ENCODE measurements at places on chromosomes 13 and 19.

DNA sequence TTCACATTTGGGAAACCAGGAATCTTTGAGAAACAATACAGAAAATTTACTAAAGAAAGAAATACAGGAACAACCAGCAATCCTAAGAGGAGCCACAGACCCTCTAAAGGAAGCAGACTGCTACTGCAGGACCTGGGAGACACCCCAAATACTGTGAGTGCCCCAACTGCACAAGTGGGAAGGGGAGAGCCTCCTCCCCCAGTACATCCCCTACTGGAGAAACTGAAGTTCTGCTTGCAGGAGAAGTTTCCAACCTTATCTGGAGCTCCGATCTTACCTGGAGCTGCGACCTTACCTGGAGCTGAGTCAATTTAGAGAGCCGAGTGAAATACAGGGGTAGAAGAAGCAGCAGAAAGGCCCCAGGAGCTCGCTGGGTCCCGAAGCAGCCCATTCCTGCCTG is 236.4 kb upstream of the SPRY2 start:
- DNase-seq: no peak

- no peak for DNase-seq
Observed at GRCh38 chr13:102698649-102698980, 3.8 kb upstream of the METTL21C start.

DNA sequence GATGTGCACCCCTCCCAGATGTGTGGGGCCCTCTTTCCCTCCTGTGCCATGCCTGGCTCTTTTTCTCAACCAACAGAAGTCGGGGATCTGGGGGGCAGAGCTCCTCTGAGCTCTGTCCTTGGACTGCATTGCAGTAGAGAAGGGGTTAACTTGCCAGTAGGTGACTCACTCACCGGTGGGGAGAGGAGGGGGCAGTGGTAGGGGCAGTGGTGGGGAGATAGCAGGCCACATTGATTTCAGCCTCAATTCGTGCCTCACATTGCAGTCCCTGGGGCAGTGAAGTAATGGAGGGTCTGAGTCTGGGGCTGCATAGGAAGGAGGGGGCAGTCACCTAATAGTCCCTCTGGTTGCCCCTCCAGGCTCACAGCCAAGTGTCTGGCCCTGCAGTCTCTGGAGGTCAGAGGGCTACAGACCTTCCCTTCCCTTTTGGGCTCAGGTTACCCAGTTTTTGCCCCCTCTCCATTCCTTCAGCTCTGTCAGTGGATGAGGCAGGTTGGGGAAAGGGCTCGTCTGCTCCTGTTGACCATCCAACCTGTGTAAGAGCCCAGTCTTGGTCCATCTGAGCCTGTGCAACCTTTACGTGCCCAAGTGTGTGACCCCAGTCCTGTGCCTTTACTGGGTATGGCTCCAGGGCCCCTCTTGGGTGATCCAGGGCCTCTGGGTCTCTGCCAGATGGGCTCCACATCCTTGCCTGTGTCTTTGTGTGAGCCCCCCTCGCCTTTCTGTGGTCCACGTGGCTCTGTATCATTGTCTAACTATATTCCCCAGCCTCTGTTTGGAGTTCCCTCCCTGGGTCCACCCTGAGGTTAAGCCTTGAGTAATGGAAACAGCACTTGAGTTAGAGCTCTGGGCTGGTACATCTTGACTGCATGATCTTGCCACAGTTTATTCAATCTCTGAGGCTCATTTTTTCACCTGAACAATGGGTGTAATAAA is 13.0 kb downstream of the CIC start:
- DNase-seq: peak; percentile 55

DNA sequence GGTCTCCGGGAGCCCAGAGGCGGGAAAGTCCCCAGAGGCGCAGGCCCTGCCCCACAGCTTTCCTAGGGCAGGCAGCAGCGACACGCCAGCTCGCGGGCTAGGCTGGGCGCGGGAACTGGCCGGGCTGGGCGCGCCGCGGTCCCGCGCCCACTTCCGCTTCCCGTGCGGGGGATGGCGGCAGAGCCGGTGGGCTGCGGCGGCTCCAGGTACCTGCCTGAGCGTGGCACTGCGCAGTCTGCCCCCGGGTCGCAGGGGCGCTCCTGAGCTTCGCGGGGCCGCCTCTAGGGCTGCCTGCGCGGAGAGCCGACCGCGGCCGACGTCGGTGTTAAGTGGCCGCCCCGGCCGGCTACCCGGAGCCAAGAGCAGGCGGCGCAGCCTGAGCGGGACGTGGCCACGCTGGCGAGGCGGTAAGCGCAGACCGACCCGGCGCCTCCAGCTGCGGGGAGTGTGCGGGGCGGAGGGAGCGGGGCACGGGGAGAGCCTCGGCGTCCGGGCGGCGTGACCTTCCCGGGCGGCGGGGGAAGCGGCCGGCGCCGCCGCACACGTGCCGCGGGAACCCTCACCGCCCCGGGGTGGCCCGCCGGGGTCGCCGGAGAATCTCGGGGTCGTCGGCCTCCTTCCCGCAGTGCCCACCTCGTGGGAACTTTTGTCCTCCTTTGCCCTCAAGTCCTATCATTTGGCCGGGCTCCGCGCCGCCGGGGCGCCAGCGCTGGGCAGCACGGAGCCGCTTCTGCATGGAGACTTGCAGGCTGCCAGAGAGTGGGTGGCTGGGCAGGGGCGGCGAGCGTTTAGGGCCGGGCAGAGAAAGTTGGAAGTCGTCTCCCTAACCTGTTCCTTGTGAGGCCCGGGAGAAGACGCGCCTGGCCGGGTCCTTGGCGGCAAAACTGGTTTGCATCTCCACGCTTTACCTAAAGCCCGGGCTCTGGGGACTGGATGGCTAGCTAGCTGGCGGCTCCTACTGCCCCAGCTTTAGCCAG is 31.4 kb upstream of the MPHOSPH8 start:
- DNase-seq: peak; percentile 66

DNA sequence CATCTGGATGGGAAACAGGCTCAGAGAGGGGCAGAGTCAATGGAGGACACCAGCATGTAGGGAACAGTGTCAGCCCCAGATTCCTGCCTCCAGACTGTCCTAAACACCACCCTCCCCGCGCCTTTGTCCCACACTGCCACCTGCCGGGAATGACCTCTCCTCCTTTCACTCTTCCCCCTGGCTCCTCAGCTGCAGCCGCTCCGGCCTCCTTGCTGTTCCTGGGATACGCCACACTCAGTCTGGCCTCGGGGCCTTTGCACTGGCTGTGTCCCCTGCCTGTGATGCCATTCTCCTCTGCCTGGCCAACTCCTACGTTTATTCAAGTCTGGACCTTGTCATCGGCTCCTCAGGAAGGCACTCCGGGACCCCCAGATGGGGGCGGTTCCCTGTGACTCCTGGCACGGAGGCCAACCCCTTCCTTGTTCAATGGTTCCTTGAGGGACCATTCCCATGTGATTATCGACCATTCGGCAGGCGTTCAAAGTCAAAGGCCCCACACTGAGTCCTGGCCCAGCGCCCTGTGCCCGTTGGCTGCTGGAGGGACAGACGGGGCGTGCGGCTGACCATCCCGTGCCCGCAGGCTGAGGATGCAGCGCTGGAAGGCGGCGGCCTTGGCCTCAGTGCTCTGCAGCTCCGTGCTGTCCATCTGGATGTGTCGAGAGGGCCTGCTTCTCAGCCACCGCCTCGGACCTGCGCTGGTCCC is 15.8 kb downstream of the FUT6 start:
- no peak for DNase-seq

DNA sequence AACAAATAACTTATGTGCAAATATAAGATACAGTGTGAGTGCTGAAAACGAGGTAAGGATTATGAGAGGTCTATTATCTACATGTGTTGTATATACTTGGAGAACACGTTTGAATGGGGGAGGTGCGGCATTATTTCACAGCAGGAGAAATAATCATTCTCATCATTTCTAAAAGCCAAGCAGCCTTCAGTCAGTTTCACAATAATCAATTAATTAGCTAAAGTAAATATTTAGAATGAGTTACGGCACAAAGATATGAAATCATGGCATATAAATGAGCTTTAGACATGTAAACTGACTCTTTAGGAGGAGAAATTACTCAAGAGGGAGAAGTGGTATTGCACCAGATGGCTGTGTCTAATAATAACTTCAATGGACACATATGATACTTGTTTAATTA is 366.6 kb downstream of the DNAJC15 start:
- peak; percentile 73 for DNase-seq

DNA sequence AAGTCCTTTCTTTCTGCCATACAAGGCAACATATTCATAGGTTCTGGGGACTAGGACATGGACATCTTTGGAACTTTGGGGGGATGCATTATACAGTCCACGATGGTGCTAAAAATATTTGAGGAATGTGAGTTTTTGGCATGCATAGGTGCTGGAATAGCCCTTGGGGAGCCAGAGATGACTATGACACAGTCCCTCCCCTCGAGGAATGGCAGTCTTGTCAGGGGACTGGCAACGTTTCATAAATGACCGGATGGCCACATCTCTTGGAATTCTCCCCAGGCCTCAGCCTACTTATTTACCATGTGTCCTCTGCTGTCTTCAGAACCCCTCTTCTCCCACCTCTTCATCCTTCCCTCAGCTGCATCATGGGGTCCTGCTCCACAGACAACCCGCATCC is 13.6 kb downstream of the MEIOSIN start:
- DNase-seq: no peak

- no peak for DNase-seq
Observed at GRCh38 chr19:41551212-41551610, 24.8 kb upstream of the CEACAM21 start.

DNA sequence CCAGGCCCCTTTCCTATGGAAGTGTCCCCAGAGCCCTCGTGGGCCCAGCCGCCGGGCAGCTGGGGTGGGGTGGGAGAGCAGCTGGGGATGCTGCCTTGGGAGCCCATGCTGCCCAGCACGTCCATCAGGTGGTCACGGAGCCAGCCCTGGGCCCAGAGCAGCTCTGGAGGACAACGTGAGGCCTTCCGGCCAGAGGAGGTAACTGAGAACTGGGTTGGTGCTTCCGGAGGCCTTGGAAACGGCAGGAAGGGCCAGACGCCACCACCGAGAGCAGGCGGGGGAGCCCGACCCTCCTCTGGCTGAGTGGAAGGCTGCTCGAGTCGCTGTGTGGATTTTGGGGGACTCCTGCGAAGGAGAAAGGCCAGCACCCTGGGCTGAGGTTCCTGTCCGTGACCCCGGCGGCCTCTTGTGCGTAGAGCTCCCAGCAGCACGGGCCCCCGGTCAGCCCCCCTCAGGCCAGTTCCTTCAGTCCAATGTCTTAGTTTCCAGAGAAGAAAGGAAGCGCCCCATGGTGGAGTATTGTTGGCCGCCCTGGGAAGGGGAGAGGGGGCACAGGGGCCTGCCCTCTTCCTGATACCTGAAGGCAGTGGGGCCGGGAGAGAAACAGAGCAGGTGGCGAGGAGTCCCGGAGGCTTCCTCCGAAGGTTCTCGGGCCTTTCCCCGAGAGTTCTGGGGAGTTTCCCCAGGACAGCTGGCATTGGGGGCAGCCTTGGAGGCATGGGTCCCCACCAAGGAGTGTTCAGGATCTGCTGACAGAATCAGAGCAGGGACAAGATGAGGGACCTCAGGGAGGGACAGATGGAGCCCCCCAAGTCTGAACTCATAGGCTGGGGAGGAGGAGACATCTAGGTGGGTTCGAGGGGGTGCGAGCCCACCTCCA is 68.8 kb downstream of the MLLT1 start:
- DNase-seq: no peak

DNA sequence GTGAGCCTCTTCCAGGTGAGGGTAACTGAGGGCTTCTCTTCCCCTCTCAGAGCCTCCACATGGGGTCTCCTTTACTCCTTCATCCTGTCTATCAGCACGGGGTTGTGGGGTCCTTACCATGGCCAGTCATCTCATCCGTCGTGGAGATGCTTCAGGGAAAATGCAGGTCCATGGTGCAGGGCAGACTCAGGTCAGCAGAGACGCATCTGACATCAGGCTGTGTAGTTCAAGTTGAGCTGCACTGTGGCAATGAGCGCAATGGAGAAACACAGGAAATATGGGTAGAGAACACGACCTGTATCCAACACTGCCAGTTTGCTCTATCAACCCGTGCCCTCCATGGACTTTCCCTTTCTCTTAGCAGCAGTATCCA is 13.9 kb downstream of the LILRA5 start:
- no peak for DNase-seq

- DNase-seq: no peak
Observed at GRCh38 chr13:24228852-24229458, 68.4 kb downstream of the SPATA13 start.

DNA sequence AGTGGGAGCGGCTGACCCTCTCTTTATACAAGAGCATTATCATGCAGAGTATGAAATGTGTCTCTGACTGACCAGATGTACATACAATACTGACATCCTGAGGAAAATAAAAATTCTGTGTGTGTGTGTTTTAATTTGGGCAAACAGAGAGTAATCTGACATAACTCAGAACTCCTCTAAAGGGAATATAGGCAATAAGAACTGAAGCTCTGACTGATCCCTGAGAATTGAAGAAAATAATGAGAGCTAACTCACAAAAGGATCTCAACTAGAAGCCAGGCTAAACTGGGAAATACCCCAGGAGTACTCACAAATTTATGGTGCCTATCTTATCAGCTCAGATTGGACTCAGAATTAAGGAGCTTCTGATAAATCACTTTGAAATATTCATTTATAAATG is 539.9 kb downstream of the OLFM4 start:
- no peak for DNase-seq

- no peak for DNase-seq
Observed at GRCh38 chr19:54967611-54968010, 1.4 kb downstream of the NLRP2 start.

- DNase-seq: peak; percentile 18
Observed at GRCh38 chr13:20492641-20493040, 33.0 kb downstream of the CRYL1 start.

DNA sequence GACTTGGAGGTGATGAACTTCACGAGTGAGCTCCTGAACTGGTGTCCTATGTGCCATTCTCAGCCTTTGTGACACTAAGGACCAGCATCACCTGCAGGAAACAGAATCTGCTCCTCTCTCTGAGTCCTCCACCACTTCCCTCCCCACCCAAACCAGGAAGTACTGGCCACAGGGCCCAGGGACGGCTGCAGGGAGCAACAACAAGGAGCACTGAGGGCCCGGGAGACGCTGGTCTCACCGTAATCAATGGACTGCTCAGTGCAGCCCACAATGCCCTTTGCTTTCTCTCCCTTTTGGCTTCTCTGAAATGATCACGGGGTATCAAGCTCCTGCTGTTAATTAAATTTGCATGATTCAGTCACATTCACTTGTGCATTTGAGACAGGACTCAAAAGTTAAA is 18.6 kb downstream of the PEPD start:
- no peak for DNase-seq

DNA sequence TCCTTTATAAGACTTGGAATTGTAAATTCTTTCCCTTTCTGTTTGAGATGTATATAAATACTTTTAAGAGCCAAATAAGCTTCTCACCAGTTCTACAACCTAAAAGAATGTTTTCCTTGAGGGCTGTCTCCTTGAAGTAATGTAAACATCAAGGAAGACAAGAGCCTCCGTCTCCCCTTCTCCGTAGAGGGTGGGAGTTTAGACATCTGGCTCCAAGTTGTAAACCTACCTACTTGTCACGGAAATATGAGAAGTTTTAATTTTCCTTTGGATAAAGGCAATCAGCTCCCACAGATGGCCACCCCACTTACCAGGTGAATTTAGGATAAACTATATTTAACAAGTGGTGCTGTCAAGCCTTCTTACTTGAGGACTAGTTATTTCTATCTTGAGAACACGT is 237.9 kb downstream of the NALCN start:
- no peak for DNase-seq

GRCh38 chr19:46025835-46026234 is 3.0 kb upstream of the PGLYRP1 start:
- DNase-seq: no peak
